T follicular helper cell (primary cell): ENCODE measurements at places on chromosomes 16 and 17.

DNA sequence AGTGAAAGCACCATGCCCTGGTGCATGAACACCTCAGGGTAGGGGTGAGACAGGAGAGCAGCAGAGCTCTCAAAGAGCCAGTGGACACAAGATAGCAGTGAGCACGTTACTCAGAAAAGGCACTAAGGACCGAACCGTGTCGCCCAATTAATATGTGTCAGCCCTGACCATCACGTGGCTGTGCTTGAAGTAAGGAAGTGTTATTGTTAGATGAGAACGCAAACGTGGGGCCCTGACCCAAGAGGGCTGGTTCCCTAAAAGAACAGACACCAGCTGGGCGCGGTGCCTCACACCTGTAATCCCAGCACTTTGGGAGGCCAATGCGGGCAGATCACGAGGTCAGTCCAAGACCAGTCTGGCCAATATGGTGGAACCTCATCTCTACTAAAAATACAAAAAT is 16.3 kb downstream of the AXIN1 start:
- no peak for DNase-seq

GRCh38 chr17:7177191-7177953 is 1.8 kb downstream of the ASGR1 start:
- peak; percentile 55 for DNase-seq

DNA sequence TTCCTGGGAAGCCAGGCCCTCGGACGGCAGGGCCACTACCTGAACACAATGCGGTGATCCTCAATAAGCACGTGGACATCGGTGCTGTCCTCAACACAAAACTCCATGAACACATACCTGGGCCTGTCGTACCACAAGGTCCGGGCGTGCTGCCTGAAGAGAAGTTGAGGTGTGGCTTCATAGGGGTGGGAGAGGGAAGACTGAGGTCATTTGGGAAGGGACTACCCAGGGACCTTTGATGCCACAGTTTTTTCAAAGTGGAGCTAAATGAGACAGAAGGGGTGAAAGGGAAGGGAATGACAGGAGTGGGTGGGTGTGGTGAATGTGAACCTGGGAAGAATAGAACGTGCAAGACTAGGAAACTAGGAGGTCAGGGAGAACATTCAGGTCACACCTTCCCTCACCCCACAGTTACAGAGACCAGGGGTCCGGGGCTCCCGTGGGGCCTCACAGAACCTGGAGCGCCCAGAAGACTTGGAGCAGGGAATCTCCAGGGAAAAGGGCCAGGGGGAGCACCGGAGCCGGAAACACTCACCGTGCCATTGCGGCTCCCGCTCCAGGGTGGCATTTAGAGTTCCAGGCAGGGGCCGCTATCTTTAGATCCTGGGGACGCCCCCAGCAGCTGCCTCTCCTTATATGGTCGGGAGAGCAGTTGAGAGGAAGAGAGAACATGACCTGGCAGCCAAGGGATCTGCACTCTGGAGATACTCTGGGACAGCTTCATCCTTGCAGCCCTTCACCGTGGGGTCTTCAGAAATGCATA is at the start of gene PTGES3L:
PTGES3L (minus strand) TSS at position 570 of the 763 bp plus-strand sequence; CDS start at position 543, 27 bp downstream.
- DNase-seq: no peak

GRCh38 chr16:11836650-11837244 is 14.6 kb downstream of the RSL1D1 start:
- no peak for DNase-seq

- no peak for DNase-seq
These were observed 26.9 kb upstream of the ZFP90 start for GRCh38 chr16:68512183-68512582.

DNA sequence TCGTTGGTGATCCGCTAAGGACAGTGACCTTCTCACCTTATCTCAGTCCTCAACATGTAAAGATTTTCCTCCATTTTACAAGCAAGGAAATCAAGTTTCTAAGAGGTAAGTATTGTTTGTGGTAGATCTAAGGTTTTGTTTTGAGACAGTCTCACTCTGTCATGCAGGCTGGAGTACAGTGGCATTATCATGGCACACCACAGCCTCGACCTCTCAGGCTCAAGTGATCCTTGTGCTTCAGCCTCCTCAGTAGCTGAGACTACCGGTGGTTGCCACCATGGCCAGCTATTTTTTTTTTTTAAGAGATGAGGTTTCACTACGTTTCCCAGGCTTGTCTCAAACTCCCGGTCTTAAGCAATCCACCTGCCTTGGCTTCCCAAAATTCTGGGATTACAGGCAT is 34.9 kb downstream of the PRKCA start:
- DNase-seq: no peak

GRCh38 chr17:21817791-21818364 is 125.6 kb downstream of the KCNJ18 start:
- DNase-seq: no peak

GRCh38 chr16:48084826-48085225 is 71.0 kb downstream of the ABCC12 start:
- DNase-seq: no peak

DNA sequence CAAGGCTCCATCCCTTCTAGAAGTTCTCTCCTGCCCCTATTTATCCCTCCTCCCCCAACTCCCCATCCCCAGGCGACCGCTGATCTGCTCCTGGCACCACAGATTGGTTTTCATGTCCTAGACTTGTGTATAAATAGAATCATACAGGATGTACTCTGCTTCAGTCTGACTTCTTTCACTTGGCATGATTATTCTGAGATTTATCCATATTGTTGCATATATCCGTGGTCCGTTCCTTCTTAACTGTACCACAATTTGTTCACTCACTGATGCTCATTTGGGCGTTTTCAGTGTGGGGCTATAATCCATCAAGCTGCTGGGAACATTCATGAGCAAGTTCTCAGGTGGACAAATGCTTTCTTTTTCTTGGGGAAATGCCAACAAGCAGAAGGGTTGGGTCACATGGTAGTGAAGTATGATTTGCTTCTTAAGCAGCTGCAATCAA is 23.9 kb downstream of the PITPNM3 start:
- DNase-seq: no peak

- DNase-seq: no peak
These were observed 1.6 kb downstream of the KCNG4 start for GRCh38 chr16:84237994-84238750.

GRCh38 chr16:5895137-5895536 is 797.5 kb upstream of the EEF2KMT start:
- no peak for DNase-seq

DNA sequence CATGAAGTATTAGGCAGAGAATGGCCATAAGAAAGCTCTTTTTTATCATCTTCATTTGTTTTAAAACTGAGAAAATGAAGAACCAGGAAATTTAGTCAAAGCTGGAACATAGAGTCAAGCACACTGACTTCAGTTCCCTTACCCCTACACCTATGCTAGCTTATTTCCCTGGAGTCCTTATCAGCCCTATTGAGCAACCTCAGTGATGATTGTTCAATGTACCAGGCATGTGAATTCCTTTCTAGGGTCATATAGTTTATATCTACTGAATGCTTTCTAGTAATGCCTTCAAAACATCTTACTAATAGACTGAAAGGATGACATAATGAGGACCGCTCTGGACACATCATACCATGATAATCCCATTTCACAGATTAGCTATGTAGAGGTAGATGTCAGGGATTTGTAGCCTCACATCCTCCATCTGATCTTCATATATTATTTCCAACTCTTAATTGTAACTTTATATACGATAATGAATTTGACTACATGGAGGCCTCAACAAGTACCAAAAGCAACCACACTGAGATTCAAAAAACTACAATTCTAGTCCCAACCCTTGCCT is 460.4 kb upstream of the DYNLRB2 start:
- no peak for DNase-seq

DNA sequence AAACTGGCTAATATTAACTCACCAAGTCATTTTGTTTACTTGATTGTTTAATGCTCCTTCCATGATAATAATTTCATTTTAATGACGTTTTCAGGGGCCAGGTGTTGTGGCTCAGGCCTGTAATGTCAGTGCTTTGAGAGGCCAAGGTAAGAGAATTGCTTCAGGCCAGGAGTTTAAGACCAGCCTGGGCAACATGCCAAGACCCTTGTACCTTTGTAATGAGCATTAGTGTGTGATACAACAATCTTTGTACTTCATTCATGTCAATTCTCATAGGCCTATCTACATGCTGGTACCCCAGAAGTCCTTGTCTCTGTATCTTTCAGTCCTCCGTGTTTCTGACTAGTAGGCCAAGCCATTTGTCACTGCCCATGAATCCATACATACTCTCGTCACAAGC is 296.9 kb downstream of the ZFHX3 start:
- DNase-seq: no peak

DNA sequence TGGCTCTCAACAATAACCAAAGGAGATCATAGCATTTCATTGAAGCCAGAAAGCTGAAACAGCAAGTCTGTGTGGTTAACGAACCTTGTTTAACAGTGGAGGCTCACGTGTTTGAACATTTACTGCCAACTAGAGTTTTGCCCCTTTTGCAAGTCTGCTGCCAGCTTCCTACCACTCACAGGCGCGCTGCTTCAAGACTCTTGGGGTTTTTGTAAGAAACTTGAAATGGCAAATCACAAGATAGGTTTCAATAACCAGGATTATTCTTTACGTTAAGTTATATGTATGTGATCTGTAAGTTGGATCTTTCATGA is 1.2 kb downstream of the SNTB2 start:
- peak; percentile 7 for DNase-seq

DNA sequence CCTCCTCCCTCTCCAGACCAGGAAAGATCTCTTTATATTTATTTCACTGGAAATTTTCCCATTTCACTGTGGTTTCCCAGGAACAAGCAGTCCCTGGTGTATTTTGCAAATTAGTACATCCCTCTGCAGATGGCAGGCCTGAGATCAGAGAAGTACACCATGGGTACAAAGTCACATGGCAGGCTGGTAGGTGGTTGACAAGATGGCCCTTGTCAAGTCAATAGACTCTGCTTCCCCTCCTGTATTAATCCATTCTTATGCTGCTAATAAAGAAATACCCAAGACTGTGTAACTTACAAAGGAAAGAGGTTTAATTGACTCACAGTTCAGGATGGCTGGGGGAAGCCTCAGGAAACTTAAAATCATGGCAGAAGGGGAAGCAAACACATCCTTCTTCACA is 51.6 kb upstream of the KSR1 start:
- no peak for DNase-seq

DNA sequence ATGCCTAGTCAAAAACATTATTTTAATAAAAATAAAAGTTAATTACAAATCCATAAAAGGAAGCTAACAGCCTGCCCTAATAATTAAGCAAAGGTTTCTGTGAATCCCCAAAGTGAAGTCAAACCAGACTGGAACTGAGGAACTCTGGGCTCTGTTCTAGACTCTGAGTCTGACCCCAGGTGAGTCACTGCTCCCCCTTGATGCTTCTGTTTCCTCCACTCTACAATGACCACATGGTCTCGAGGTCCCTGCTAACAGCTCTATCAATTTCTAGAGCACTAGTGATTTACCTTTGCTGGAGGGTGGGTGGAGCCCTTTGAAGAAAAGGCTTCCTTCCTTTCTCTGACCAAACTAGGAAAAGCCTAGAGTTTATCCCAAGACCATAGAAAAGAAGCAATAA is 32.4 kb downstream of the XPO6 start:
- no peak for DNase-seq

GRCh38 chr17:66583112-66583748 is 251.7 kb upstream of the CACNG5 start:
- DNase-seq: no peak

- DNase-seq: no peak
These were observed 696.9 kb downstream of the WWOX start for GRCh38 chr16:78796221-78796866.

DNA sequence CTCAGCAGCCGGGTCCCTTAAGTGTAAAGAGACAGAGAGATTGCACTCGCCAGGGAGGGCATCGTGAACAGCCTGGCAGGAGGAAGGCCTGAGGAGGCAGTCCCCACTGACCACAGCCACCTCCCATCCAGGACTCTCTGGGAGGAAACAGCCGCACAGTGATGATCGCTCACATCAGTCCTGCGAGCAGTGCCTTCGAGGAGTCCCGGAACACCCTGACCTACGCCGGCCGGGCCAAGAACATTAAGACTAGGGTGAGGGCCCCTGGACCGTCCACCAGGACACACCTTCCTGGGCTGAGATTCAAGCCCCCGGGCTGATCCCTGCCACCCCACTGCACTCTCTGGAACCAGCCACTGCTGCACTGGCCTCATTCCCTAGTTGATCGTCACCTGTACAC is 14.0 kb downstream of the BTBD17 start:
- DNase-seq: no peak

DNA sequence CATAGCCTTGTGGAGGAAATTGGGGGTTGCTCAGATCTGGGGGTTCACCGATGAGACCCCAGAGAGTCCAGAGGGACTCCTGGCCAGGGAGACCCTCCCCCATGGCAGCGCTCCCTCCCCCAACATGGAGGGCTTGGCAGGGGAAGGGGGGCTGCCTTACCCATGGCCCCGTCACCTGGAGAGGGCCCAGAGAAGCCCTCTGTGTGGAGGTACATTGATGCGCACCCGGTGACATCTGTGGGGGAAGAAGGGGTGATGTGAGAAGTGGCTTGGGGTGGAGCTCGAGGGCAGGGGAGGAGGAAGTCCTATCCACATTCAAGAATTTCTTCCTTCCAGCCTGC is 16.2 kb downstream of the ETV4 start:
- DNase-seq: no peak

DNA sequence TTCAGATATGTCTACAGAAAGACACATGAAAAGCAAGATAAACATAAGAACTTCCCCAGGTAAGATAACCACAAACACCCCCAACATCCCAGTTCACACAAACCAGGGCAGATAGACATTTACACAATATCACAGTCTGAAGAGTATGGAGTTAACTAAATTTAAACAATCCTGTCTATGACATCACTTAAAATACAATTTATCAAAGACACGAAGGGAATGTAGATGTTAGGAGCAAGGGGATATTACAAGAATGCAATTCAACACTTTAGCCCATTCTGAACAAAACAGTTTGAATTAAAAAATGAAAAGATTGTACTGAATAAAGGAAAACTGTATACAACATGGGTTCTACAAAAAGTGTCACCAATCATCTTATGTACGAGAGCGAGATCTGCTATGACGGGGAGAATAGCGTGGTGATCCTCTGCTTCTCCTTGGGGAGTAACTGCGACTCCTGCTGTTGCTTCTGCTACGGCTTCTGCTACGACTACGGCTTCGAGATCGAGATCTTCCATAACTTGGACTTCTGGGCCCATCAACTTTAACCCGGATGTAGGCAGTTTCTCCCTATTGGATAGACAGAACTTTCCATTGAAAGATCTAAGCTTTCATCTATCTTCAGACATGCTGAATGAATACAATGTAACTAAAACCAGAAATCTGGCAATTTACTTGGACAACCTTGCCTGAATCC is 1.9 kb downstream of the SRSF1 start:
- no peak for DNase-seq

- DNase-seq: no peak
These were observed 951 bp upstream of the GPRC5C start for GRCh38 chr17:74430706-74431567.

DNA sequence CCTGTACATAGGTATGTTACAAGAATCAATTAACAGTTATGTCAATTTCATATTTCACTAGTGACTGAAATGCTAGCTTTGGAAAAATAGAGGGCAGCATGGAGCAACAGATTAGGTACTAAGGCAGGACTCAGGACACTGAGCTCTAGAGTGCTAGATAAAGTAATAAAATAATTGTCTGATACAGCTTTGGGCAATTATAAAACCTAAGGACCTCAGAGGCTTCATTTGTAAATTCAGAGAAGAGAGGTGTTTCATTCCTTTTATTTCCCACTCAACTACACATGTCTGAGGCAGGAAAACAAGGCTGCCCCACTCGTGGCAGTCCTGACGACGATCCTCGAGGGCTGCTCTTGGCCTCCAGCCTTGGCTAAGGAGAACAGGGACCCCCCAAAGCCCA is 81.5 kb downstream of the CA4 start:
- no peak for DNase-seq
